Lung (tissue), 17 donors: ENCODE measurements at places on chromosomes 5 and 9. TPM values are rescaled to one million over a fixed set of nuclear protein-coding genes. Genes with fewer than 3 reads are reported as not detected.

- H3K27me3 ChIP-seq, result no peaks in the 10 kb centered on the region
- H3K36me3 ChIP-seq, result no peaks in the 10 kb centered on the region
- no peaks in the 10 kb centered on the region for H3K4me1 ChIP-seq
- H3K27ac ChIP-seq, result peak overlapping the region; percentile 41
- peak; percentile 73 for DNase-seq
Measured at GRCh38 chr9:136590821-136591752, 45.2 kb upstream of the NOTCH1 start.

DNA sequence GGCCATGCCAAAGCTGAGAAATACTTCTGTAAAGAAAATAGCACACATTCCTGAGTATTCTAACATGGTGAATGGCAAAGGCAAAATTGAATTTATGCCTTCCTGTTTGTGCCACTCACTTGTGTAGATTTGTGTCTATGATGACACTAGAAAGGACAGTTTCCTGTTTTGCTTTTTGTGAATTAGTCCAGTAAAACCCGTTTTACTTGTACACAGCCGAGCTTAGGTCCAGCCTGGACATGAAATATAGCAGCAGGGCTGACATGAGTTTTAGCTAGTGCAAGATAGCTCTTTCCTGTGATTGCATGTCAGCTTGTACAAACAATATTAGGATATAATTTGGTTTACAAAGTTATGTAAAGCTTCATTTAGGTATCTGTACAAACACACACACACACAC lies 1891.7 kb upstream of the WWC1 start:
- H3K36me3 ChIP-seq, result no peaks in the 10 kb centered on the region
- no peaks in the 10 kb centered on the region for H3K4me1 ChIP-seq
- H3K4me3 ChIP-seq, result no peak overlapping the region
- H3K27me3 ChIP-seq, result no peaks in the 10 kb centered on the region
- DNase-seq, result peak; percentile 6

The MAPKAP1 gene
- total RNA-seq, result 83.3 TPM

The OR1L8 gene
- total RNA-seq, result 0.37 TPM
